Activated CD8-positive, alpha-beta memory T cell treated with anti-CD3 and anti-CD28 coated beads for 4 hours (primary cell): ENCODE measurements at places on chromosomes 3 and 15.

DNA sequence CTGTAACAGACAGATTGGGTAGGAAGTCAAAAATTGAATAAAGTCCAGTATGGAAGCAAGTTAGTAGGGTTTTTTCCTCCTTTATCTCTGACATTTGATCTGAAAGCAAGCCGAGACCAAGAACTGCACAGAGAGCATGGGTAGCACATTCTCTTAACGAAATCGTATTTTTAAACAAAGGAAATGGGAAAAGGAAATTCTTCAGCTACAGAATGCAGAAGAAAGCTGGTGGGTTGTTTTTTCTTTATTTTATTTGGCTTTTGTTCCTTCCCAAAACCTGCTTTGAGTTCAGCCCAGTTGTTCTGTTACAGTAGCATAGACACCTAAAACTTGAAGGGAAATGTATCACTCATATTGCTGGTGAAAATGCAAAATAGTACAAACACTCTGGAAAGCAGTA is 397.0 kb downstream of the GBE1 start:
- DNase-seq = no peak

GRCh38 chr15:95653361-95653805 is 677.1 kb upstream of the NR2F2 start:
- no peak for DNase-seq

- no peak for DNase-seq
These were observed 49.4 kb downstream of the TGM4 start for GRCh38 chr3:44923632-44924456.

- no peak for DNase-seq
These were observed 41.6 kb downstream of the RAF1 start for GRCh38 chr3:12622335-12622734.

- no peak for DNase-seq
These were observed 48.8 kb downstream of the PSMD6 start for GRCh38 chr3:63974451-63974850.

DNA sequence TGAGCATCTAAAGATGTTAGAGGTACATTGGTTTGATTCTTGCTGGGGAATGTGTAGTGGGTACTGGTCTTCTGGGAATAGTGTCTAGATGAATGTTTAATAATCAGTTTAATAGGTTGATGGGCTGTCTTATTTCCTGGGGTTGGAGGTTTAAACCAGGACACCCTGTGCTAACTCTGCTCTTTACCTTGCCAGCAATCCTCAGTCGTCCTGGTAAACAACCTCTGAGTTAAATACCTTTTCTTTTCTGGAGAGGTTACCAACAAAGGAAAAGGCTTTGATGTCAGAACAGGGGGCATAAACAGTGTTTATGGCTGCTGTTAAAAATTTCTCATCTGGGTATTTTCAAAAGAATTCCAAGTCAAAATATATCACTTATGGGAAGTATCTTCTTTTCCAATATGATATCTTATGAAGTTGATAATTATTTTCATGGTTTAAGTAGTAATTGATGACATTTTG is 23.5 kb downstream of the MITF start:
- DNase-seq = no peak

DNA sequence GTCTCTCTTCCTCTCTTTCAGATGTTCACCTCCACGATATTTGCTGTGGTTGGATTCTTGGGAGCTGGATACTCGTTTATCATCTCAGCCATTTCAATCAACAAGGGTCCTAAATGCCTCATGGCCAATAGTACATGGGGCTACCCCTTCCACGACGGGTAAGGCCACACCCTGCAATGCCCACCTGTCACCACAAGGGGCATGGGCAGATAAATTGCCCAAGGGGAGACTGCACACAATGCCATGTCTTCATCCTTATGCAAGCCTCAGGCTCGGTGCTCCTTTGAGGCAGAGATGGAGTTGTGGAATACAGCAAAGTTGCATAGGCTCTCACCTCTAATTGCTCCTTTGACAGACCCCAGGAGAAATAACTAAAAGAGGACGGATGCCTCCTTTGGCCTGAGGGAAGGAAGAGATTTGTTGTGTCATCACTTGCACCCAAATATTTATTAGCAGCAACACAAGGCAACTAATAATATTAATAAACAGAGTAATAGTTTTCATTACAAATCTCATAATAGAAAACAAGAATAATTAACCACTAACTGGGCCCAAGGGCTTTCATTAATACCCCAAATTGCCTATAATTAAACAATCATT is 13.2 kb downstream of the TM4SF4 start:
- DNase-seq = no peak

DNA sequence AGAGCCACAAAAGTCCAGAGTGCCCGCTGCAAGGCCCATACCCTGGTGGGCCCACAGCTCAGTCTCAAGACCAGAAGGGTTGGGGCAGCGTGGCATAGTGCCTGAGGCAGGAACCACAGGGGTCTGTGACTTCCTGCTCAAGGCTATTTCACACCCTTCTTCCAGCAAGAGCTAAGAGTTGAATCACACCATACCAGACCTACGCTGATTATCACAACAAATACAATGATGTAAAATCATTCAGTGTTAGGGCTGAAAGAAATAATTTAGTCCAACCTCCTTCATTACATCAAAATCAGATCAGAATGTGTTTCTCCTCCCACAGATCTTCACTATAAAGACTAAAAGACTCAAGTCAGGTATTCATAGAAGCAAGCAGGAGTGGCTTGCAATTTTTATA is 27.8 kb upstream of the ST8SIA2 start:
- DNase-seq = no peak

DNA sequence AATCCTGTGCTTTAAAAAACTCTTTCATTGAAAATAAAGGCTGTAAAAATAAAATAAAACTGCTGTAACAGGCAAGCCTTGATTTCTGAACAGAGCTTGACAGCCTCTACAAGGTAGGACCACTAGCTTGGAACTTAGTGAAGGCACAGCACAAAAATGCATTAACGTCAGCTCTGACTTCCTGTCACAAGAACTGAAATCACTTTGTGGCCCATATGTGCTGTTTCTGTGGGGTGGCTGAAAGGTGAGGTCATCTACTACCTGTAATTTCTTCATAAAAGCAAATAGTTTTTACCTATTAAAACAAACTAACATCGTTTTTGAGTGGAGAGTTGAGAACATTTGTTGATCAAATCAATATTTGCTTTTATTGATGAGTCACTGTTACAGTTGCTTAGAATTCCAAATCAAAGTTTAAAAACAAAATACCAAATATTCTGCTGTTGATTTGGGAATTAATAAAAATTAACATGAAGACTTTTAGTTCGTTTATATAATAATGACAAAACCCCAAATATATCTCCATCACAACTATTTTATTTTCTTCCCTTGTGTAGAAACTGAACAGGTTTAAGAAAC is 1034.1 kb downstream of the MCTP2 start:
- no peak for DNase-seq

DNA sequence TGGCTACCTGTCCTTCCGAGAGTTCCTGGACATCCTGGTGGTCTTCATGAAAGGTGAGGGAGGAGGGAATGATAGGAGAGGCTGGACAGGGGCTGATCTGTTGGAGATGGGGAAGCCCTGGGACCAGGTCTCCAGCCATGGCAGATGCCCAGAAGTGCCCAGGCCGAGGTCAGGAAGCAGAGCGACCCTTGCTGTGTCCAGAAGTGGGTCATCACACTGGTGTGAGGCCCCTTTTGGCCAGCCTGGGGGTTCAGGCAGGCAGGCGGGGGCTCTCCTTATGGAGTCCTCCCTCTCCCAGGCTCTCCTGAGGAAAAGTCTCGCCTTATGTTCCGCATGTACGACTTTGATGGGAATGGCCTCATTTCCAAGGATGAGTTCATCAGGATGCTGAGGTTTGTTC is 17.8 kb downstream of the DUOX1 start:
- no peak for DNase-seq

- DNase-seq = no peak
These were observed 339.1 kb upstream of the POU1F1 start for GRCh38 chr3:87615506-87615905.

GRCh38 chr3:24678421-24678865 is 183.8 kb upstream of the THRB start:
- no peak for DNase-seq

- no peak for DNase-seq
These were observed 13.5 kb downstream of the HERC1 start for GRCh38 chr15:63820210-63820609.

DNA sequence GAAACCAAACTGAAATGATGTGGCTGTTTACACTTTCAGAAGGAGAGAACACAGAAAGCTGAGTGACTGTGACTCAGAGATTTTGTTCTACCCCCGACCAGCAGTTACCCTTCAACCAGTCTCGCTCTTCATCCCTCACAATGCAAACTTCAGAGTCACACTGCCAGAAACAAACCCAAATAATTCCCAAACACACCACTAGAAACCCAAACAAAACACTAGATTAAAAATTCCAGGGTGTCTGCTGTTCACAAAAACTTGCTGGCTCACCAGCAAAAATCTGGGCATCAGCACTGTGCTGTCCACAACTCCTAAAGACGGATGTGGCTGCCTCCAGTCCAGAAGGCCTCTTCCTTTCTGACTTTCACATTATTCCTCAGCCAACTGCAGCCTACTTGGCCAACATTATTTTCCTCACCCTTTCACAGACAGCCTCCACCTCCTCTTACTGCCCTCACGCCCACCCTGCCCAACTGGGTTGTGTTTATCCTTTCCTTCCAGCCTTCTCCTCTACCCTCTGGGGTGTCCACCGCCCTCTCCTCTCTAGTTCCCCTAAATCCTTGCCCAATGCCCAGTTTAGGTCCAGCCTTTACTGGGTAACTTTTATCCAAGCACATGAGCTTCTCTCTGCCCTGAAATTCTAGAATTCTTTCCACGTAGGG is 71.4 kb downstream of the MECOM start:
- no peak for DNase-seq

DNA sequence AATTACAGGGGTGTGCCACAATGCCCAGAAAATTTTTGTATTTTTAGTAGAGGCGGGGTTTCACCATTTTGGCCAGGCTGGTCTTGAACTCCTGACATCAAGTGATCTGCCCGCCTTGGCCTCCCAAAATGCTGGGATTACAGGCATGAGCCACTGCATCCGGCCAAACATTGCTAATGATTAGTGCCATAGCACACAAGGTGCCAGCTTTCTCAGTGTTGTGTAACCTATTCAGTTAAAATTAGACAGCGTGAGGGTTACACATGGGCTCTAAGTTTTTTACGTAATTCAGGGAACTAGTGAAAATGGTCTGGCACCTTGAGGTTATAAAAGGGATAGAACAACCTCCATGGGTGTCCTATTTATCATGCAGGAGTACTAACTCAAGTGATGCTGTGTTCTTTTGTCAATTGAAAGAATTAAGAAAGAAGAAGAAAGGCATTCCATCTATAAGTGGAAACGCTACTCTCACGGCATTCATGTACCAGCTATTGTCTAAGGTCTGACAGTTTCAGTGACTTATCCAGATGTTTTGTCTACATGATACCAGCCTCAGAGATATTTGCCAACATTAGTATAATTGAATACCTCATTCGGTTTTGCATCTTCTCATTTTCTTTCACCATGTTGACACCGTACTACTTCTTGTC is 84.7 kb downstream of the EOMES start:
- no peak for DNase-seq

GRCh38 chr3:65004306-65004705 is 316.5 kb upstream of the ADAMTS9 start:
- DNase-seq = no peak

GRCh38 chr3:177451301-177451750 is 254.0 kb upstream of the TBL1XR1 start:
- DNase-seq = no peak

DNA sequence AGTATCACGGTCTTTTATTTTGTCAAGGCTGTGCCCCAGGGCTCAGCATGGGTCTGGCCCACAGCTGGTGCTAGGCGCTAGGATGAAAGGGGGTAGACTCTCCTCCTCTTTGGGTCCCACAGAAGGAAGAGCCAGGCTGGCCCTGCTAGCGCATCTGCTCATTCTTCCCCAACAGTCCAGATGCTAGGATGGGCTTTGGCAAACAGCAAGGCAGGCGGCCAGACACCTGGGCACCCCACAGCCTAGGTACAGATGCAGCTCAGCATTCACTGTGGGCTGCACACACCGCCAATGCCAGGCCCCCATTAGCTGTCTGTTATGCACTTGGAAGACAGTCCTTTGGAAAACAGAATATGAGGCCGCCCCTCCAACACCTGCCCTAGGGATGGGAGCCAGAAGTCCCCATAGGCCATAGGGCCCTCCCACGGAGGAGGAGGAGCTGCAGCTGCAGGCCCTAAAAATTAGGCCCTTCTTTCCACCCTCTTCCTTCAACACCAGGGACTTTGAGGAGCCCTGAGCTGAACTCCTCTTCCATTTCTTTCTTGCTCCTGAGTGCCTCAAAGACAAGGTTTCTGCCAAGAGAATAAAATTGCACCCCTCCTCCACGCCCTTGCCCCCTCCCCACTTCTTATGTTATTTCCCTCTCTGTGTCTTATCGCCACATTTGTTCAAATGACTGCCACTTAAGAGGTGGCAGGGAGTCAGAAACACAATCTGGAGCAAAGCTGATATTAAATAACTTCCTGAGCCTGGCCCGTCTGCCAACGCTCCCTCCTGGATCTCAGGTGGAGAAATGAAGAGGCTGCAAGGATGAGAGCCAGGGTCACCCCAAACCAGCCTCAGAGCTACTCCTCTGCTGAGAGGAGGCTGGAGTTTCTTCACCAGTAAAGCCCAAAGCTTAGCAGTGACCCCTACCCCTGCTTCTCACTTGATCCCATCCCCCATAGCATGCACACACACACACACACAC is 13.7 kb downstream of the NTRK3 start:
- DNase-seq = no peak

DNA sequence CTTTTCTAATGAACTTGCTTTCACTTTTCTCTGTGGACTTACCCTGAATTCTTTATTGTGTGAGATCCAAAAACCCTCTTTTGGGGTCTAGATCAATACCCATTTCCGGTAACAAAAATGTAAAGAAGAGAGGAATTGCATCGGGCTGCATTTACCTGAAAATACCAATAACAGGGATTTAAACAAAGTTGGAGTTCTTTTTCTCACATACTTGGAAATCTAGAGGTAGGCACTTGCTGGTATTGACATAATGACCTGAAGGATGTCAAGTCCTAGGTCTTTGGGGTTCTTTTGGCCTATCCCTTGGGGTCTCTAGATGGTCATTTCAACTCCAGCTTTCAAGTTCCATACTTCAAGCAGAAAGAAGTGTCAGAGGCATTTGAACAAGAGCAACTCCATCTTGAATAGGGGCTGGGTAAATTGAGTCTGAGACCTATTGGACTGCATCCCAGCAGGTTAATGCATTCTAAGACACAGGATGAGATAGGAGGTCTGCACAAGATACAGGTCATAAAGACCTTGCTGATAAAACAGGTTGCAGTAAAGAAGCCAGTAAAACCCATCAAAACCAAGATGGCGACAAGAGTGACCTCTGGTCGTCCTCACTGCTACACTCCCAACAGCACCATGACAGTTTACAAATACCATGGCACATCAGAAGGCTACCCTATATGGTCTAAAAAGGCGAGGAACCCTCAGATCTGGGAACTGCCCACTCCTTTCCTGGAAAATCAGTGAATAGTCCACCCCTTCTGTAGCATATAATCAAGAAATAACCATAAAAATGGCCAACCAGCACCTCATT is 50.8 kb upstream of the ZNF280D start:
- no peak for DNase-seq

- no peak for DNase-seq
These were observed 49.9 kb upstream of the SUCLG2 start for GRCh38 chr3:67704322-67704721.

GRCh38 chr15:63000706-63001105 is 41.8 kb upstream of the TPM1 start:
- DNase-seq = no peak
